CD4-positive, alpha-beta T cell treated with Interleukin-21 for 1 hour (primary cell): ENCODE measurements at places on chromosomes 1 and 21.

- no peak for DNase-seq
These were observed 457.8 kb downstream of the PTPRC start for GRCh38 chr1:199096591-199096990.

GRCh38 chr1:203036537-203036936 lies 10.2 kb downstream of the PPFIA4 start:
- no peak for DNase-seq

GRCh38 chr1:201194046-201194445 lies 3.4 kb downstream of the IGFN1 start:
- DNase-seq, result no peak

DNA sequence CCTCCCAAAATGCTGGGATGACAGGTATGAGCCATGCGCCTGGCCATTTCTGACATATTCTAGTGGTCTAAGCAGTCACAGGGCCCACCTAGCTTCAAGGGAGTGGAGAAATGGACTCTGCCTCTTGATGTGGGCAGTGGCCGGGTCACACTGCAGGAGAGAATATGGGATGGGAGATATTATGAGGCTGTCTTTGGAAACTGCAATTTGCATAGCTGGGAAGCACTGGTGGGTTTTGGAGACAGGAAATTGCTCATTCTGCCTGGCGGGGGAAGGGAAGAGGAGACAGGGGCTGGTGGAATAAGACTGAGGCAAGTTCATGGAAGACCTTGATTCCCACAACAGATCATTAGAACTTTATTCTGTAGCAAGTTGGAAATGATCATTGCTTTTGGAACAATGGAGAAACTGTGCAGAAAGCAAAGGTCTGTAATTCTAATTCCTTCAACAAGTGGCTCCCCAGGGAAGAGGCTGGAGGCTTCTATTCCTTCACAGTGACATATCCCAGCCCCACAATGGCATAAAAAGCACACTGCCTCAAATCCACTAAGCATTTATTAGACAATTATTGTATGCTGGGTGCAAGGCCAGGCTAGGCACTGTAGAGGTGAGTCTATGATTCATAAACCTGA lies 10.5 kb downstream of the NCMAP start:
- no peak for DNase-seq

DNA sequence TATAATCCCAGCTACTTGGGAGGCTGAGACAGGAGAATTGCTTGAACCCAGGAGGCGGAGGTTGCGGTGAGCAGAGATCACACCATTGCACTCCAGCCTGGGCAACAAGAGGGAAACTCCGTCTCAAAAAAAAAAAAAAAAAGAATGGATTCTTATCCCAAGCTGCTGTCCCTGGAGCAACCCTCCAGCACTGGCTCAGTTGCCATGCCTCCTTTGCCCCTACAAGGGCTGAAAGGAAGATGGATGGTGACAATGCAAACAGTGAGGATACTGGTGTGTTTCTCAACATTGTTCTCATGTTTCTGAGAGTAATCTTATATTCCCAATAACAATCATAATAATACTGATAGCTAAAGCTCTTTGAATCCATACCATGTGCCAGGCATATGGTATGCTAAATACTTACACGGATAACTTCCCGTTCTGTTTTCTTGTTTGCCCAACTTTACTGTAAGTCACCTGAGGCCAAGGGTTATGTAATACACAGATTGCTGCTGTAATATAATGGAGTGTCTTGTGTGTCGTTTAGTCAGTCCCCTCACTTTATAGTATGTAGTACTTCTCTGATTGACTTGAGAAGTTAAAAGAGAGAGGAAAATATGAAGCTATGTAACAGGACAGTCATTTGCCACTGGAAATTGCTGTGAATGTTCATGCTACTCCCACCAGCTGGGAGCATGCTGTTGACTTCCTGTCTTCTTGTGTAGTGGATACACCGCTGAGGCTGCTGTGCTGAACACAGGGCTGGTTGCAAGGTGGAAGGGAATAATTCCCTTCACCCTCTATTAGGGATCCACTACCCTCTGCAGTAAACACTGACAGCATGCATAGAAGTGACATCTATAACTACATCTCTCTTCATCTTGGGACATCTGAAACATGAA lies 153.6 kb downstream of the CNIH3 start:
- no peak for DNase-seq

DNA sequence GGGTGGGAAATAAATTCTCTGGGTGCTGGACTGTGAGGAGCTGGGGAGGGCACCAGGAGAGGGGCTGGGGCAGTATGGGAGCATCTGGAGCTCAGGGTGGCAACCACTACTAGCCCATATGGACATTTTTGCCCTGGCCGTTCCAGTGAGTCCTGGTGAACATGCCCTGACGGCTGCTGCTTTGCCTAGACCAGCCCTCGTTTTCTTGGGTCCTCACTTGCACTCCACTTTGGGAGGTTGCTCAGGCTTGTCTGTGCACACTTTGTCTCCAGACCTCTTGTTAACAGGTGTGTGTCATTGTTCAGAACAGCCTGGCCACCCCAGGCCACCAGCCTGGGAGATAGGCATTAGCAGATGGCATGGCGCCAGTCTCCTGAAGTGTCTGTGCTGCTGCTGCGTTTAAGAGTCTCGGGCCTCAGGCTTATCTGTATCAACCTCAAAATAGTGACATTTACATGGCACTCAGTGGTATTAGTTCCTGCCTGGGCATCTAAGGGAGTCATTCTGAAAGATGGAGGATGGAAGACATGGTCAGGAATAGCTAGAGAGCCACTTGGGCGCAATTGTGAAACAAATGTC lies 190.5 kb downstream of the PTPRU start:
- DNase-seq, result no peak
